Right kidney (tissue), 9 donors: ENCODE measurements at places on chromosomes 13 and 19.
A peak's percentile ranks its signal among the peaks of the same experiment; 100 is the strongest.

GRCh38 chr13:50989476-50989875 is 79.9 kb downstream of the RNASEH2B start:
- no peak for DNase-seq

GRCh38 chr13:113928685-113929627 is 44.9 kb downstream of the C13orf46 start:
- DNase-seq, result no peak

- DNase-seq, result no peak
These were observed 16.6 kb downstream of the CFD start for GRCh38 chr19:876089-876488.

DNA sequence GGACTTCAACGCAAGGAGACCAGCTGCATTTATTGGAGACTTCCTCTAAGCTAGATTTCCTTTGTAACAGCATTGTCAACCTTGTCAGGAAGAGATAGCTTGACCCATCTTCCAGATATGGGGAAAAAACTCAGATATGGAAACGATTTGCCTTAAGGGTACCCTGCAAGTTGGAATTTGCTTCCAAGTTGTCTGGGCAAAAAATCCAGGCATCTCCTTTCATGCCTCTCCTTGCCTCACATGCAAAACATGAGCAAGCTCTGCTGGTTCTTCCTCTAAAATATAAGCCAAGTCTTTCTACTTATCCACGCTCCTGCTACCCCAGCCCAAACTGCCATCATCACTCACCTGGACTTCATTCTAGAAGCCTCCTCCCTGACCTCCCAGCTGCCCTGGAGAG is 6.4 kb upstream of the DNMT1 start:
- no peak for DNase-seq

DNA sequence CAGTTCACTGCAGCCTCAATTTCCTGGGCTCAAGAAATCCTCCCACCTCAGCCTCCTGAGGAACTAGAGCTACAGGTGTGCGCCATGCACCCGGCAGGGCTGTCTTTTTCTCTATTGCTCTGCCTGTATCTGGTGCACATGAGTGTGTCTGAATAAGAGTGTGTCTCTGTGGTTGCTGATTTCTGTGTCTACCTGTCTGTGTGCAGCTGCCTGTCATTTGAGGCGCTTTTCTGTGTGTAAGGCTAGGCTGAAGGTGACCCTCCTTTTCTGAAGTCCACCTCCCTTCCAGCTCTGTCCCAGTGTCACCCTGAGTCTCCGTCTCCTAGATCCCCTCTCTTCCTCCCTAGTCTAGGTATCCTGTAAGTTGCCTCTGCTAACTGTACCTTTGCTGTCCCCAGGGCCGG is 1.5 kb upstream of the PRR12 start:
- DNase-seq, result peak; percentile 38
